Kidney (tissue), 22 donors: ENCODE measurements at places on chromosomes 12 and 14. TPM values are rescaled to one million over a fixed set of nuclear protein-coding genes. Genes with fewer than 3 reads are reported as not detected.
A peak's percentile ranks its signal among the peaks of the same experiment; 100 is the strongest.

SERPINA6 gene
- polyA plus RNA-seq: 12.9 TPM

DNA sequence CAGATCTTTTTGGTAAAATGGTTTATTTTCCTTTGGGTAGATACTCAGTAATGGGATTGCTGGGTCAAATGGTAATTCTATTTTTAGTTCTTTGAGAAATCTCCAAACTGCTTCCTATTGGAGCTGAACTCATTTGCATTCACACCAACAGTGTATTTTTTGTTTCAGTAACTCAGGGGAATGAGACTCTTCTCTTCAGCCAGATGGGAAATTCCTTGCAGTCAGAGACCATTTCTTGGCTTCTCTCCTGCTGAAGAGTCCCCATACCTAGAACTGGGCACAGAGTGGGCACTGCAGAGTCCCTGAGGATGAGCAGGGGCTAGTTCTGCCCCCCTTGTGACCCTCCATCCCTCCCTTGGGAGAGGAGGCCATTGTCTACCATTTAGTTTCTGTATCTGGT, 10.8 kb downstream of the SDSL start:
- no peak for DNase-seq

LPAR5 gene
- 0.97 TPM for polyA plus RNA-seq

RNASE4 gene
- 40.4 TPM for polyA plus RNA-seq

- no peak for DNase-seq
Measured at GRCh38 chr14:54922598-54922997, 20.0 kb upstream of the GCH1 start.

- peak; percentile 77 for DNase-seq
Measured at GRCh38 chr12:49345825-49346658, 646 bp upstream of the DNAJC22 start.

DNA sequence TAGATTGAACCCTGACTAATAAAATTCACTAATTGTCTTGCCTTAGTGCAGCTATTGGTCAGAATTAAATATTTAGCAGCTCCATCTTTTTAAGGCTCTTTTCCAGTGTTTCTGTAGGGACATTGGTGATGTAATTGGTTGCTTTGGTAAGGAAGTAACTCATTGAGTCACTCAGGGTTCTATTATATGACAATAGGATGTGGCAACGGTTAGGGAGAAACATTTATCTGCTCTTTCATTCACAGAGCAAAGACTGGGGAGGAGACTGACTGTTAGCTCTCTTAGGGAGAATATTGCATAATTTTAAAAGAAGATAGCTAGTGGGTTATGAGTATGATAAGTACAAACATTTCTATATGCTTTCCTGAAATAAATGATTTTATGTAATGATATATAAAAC, 616.5 kb downstream of the TRHDE start:
- no peak for DNase-seq

DNA sequence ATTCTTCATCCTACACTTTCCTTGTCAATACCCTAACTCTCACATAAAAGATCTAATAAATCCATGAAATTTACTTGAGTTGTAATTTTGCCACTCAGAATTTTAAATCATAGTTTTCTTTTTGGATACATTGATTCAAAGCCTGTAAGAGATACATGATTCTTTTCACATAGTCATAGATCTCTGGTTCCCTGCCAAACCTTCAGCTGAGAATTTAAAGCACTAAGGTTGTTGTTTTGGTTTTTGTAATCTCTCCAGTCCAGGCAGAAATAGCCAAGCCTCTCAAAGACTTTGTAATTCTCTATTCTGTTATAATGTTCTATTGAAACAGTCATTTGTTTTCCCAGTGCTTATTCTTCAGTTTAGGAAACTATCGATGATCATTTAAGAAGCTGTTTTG, 273.9 kb downstream of the TRHDE start:
- DNase-seq: no peak
